ENCODE measurements at places on chromosomes 3 and 15.

DNA sequence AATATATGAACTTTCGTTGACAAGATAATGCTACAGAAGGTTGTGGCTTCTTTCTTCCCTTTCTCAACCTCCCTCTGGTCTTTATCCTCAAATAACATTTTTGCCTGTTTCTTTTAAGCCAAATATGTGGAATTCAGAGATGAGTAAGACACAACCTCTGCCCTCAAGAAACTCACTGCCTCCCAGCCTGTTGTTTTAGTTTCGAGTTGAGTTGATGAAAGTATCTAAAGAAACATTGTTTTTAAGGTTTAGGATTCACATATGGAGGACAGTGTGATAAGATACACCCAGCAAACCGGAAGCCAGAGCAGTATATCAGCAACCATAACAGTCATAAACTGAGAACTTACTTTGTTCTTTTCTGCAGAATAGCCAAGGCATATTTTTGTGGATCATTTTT is 218.6 kb downstream of the THSD4 start:
- DNase-seq: no peak

GRCh38 chr3:132629928-132630327 is 29.7 kb downstream of the ACAD11 start:
- DNase-seq: no peak

GRCh38 chr3:45604999-45605398 is 10.4 kb downstream of the LIMD1 start:
- DNase-seq: no peak

DNA sequence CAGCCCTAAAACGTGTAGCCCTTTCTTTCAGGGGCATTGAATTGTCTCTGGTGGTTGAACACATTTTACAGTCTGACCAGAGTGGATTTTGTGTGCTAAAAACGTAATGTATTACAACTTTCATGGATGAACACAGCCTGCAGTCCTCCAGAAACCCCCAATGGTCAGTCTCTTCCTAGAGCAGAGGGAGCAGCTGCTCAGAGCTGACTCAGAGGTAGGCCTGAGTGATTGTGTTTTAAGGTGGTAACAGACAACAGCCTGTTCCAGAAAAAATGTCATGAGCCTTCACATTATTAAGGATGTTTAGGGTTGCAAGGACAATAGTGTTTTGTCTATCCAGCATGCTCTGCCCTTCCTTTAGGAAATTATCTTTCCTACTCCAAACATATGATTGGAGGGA is 34.5 kb upstream of the CTNNB1 start:
- no peak for DNase-seq

- DNase-seq: no peak
Observed at GRCh38 chr3:149179220-149179619, 42.4 kb downstream of the CP start.

GRCh38 chr15:83166218-83166617 is 41.4 kb downstream of the HDGFL3 start:
- no peak for DNase-seq

DNA sequence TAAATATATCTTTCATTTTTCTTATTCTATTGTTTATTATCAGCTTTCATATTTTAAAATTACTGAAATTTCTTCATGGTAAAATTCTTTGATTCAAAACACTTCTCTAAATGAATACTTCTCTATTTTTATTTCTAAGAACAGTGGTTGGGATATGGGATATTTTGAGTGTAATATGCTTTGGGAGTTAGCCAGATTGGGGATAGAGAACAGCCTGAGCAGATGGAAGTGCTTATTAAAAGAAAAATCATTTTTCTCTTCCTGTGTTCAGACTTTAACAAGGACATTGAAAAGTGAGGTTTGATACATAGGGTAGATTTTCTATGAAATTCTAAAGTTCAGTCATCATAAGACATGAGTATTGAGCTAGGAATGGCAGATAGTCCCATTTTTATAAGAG is 84.8 kb downstream of the COL6A5 start:
- no peak for DNase-seq

- DNase-seq: no peak
Observed at GRCh38 chr3:149647285-149647684, 10.5 kb downstream of the WWTR1 start.

DNA sequence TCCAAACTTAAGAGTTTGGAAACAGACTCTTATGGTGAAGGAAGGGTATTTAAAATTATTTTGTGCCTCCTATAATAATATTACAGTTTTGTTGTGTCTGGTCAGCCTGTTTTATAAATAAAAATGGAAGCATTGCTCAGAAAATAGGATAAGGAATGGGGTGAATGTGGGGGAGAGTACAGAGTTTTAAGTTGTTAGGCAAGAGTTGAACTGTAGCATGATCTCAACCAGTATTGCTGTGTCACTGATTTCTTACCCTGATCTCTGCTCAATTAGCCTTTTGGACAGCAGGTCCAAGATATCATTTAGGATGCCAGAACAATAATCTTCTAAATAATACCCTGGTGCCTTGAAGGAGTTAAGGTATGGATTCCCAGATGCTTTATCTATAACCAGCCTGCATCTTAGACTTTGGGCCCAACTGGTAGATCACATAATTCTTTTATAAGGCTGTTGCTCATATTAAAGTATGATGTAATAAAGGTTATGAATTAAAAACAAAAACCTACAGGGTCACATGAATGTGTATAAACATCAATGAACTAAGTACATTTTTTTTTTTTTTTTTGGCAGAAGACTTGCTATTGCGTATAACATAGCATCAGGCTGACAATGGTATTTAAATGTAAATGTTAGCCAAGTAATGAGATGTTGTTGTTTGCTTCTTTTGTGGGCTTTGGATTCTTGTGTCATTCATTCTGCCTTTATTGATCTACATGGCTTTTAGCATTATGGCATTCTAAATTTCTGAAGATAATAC is 70.0 kb downstream of the MITF start:
- no peak for DNase-seq

DNA sequence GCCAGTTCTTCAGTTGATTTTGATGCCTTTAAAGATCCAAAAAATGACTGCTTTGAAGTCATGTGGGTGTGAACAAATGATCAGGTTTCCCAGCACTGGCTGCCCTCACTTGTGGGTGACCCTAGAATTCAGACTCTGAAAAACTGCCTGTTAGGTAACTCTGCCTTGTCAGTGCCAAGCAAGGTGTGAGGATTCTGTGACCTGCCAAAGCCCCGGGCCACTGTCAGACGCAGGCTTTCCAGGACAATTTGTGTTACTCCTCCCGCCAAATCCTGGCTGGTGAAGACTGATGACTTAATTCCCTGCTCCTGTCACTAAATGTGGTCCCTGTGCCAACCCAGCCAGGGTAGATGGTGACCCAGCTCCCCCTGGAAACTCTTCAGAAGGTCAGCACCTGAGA is 99.2 kb upstream of the PSMD6 start:
- DNase-seq: no peak

DNA sequence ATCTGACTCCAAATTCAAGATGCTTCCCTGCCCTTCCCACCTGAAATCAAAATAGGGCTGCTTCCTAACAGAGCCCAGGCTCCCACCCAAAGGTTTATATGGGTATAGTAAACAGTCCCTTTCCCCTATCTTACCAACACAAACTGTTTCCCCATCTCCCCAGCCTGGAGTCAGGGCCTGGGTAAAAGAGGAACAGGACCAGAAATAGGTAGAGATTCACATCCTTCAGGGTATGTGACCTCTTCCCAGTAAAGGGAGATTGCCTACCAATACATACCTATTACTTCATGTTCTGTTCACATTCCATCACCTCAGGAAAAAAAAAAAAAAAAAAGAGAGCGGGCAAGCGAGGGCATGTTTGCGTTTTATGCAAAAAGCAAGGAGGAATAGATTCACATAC is 9.7 kb upstream of the SHF start:
- DNase-seq: no peak

GRCh38 chr3:114739627-114740026 is 407.5 kb downstream of the ZBTB20 start:
- no peak for DNase-seq

DNA sequence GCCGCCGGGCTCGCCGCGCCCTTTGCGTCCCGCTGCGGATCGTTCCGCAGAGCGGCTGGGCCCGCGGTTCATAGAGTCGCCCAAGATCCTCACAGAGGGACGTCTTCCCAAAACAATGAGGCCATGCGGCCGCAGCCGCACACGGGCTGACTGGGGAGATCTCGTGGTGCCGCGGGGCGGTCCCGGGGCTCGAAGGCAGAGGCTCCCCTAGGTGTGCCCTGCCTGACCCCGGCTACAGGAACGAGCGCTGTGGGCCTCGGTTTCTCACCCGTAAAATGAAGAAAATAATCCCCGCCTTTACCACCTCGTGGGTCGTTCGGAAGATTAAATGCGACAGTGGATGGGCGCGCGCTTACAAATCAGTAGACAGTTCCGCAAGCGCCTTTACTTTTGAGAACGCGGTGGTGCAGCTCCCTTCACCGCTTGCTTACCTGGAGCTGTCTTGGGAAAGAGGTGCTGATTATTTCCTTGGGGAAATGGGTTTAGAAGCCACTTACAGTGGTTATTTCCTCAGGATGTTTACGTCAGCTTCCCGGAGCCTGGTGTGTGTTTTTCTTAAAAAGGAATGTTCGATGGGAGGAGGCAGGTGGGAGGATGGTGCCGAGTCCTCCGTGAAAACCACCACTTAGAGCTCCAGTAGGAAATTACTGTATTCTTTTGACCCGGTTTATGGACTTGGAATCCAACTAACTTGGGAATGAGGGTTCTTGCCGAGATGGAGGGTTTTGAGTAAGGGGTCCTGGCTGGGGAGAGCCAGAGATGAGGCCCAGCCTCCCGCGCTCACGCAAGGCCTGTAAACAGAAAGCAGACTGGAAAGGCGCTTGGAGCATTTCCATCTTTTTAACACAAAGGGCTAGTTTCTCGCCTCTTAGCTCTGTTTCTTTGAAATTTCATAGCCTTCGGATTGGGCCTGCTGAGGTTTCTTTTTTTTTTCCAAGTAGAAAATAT is 1.9 kb upstream of the MEX3B start:
- DNase-seq: no peak

DNA sequence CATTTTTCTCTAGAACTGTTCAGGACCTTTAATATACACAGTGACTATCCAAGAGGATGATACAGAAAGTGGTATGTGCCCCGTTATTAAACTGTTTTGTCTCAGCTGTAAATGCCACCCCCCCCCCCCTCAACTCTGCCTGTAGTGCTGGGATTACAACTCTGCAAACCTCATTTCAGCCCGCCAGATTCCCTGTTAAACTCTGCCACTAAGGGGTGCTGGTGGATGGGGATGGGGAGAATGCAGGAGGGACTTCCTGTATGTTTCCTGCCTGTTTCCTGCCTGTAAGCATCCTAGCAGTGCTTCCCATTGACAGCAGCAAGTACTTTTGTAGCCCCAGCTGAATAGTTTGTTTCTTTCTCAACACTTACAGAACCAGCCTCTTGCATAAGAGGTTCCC is 301.7 kb upstream of the RORA start:
- DNase-seq: no peak

- no peak for DNase-seq
Observed at GRCh38 chr15:65310431-65311137, 6.1 kb downstream of the RNU5B-1 start.

DNA sequence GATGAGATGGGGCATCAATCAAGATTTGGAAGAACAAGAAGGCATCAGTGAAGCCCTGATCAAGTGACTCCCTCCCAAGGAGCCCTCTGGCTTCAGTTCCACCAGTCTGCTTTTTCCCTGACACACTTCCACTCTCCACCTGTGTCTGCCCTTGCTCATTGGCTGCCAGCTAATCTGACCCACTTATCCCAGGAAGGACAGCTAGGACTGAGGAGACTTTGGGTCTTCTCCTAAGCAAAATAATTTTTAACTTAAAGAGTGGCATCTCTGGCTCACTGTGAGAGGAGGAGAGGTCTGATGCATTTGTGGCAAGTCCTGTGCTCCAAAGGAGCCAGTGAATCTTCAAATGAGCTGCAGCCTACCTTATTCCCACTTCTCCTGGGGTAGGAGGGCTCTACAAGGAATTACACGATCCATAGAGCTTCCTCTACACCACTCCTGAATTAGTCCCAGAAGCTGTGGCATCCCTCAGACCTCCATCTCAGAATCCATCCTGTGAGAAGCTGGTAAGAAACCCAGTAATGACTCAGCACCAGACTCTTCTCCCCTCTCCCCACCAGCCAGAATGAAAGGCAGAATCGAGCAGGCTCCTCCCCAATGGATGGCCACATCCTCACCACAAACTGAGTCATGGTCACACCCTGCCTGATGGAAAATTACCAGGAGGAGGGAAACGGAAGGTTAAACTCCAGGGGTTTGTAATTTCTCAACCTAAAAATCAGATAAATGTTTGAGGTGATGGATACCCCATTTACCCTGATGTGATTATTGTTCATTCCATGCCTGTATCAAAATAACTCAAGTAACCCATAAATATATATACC is 6.3 kb upstream of the PKM start:
- DNase-seq: peak; percentile 73

GRCh38 chr3:10455545-10455914 is 49.9 kb downstream of the ATP2B2 start:
- DNase-seq: no peak

DNA sequence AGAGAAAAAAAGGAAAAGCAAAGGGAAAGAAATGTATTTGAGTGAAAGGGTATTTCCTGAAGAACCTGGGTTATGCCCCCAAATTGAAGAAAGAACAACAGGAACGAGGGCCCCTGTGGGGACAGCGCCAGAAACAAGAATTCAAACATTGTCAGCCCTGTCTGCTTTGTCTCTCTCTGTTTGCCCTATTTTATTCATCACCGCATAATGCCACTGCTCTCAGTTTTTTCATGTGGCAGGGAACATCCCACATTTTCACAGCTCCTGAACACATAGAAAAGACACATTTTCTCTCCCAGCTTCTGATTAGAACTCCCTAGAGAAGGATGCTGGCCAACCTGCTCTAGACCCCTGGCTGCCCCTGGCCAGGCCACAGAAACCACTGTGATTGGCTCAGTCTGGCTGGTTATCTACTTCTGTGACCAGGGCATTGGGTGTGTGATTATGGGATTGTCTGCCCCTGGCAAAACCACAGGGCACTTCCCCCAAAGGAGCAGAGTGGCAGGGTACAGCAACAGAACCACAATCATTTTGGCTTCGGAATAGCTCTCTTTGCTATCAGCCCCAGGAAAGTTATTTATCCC is 31.3 kb upstream of the CCDC54 start:
- DNase-seq: no peak

DNA sequence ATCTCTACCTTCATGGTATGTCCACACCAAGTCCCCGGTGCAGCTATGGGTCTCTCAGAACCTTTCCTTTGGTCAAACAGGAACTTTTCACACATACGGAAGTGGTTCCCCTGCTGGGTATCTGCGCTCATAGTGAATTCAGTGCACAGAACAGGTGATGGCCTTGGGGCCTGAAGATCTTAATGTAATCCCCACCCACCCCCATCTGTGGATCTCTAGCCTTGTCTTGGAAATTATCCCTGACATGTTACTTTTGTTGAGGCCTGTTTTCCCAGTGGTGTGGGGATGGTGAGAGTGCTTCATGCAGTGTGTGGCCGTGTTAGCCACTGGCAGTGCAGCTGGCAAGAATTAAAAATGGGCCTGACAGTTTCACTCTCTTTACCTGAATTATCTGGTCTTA is 71.9 kb upstream of the MYZAP start:
- no peak for DNase-seq

DNA sequence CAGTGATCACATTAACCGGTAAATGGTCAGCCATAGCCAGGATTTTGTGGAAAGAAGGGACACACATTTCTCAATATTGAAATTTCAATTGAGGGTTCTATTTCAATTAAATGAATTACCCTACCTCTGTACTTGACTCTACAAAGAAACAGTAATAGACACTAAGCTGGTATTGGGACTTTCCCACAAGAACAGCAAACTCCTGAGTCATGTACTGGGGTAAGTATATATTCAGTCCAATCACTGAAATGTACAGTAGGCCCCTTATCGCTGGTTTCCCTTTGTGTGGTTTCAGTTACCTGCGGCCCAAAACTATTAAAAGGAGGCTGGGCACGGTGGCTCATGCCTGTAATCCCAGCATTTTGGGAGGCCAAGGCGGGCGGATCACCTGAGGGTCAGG is 17.6 kb downstream of the ASB14 start:
- DNase-seq: no peak

Measured in HuH-7.5 (cell line).